ENCODE measurements at places on chromosomes 2 and 18.

GRCh38 chr2:146246002-146246735 lies 1598.7 kb upstream of the ACVR2A start:
- no peak for DNase-seq

- DNase-seq: no peak
Measured at GRCh38 chr18:12518832-12519531, 111.3 kb downstream of the PRELID3A start.

- DNase-seq: peak; percentile 7
Measured at GRCh38 chr2:16553226-16553625, 112.4 kb downstream of the CYRIA start.

DNA sequence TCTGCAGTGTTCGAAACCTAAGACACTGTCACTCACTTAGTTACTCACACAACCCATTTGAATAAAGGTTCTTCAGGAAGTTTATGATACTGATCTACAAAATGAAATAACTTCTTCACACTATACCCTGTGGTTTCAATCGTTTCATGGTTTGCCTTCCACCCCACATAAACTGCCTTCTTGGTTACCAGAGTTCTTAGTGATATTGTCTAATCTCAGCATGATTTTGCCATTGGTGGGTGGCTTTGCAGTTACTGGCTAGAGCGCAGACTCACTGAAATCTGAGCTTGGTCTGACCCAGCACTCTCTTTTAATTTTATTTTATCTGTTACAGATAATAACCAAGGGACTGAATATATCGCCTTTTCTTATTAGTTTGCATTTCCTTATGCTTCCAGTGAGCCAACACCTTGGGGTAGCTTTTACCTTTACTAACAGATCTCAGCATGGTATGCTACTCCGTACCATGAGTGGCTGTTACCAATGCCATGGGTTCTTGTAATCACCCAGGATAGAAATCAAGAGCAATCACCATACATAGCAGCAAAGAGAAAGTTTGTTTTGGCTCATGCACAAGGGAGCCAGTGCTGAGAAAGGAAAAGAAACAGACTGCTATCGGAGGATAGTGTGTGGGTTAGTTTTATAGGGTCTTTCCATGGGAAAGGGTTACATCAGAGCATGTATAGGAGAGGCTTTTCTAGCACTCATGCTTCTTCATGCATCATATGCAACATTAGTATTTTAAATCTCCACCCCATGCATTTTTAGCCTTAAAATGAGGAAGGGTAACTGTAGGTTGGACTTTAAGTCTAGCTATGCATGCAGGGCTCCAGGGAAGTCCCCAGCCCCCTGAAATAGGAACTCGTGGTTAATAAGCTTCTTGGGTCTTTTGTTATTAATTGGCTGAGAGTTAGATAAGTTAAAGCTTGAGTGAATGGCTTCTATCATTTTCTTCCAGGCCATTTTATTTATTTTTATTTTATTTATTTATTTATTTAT lies 33.3 kb downstream of the ANXA4 start:
- peak; percentile 48 for DNase-seq

- DNase-seq: no peak
Measured at GRCh38 chr2:163028807-163029206, 190.2 kb upstream of the KCNH7 start.

GRCh38 chr18:49621301-49621700 lies 59.4 kb downstream of the LIPG start:
- DNase-seq: no peak

DNA sequence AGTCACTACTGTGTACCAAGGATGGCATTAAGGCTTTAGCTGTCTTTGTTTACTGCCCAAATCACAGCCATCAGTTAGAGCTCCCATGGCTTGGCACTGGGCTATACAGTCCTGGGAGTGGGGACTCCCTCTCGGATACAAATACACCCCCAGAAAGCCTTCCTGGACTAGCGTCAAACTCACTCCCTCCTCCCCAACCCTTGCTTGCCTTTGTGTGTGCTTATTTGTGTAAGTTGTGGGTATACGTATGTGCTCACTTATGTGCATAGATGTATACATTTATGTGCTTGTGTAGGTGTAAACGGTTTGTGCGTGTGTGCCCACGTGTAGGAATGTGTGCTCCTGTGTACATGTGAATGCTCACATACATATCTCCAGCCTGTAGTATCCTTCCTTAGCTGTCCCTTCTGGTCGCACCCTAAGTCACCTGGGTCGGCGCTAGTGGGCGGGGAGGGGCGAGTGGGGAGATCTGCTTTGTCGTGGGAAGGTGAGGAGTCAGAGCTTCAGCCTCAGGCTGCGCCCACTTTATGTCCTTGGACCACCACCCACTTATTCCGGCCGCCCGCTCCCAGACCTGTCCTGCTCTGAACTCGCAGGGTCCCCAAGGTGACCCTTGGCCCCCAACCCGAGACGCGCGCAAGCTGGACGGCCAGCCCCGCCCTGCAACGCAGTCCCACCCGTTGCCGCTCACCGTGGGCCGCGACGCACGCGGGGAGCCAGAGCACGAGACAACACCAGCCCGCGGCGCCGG lies 461 bp downstream of the PRADC1 start:
- DNase-seq: peak; percentile 21

DNA sequence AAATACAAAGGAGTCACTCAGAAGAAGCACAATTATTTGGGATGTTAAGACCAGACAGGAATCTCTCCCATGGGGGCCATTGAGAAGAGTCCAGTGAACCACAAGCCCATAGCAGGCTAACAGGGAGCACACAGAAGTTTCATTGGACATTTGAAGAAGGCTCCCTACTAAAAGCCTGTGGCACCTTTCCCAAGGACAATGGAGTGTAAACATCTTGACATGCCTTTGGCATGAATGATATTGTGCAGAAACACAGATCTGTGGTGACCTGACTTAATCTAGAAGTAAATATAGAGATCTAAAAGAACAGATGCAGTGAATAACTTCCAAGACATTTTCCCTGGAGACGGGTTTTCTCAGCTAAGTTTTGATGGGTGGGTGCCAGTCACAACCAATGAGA lies 221.5 kb downstream of the EPHA4 start:
- no peak for DNase-seq

GRCh38 chr2:208254118-208254870 lies 577 bp downstream of the IDH1 start:
- DNase-seq: peak; percentile 80

- DNase-seq: no peak
Measured at GRCh38 chr2:60796573-60797509, 40.8 kb downstream of the PAPOLG start.

GRCh38 chr18:79944126-79944731 lies 7.2 kb downstream of the SLC66A2 start:
- no peak for DNase-seq

- DNase-seq: no peak
Measured at GRCh38 chr2:234761910-234762309, 189.9 kb upstream of the SH3BP4 start.

- DNase-seq: no peak
Measured at GRCh38 chr2:133317178-133317577, 251.1 kb downstream of the NCKAP5 start.

GRCh38 chr2:85537600-85538506 lies 1.1 kb upstream of the MAT2A start:
- peak; percentile 9 for DNase-seq

Data from CD4-positive, alpha-beta T cell treated with Interleukin-15 for 4 hours (primary cell).